ENCODE measurements at places on chromosomes 11 and 22.

- DNase-seq, result no peak
These were observed 833.8 kb downstream of the DLG2 start for GRCh38 chr11:84793318-84793717.

- DNase-seq, result no peak
These were observed 24.6 kb downstream of the ATG16L2 start for GRCh38 chr11:72838691-72839305.

GRCh38 chr22:24703101-24703500 is 71.4 kb downstream of the PIWIL3 start:
- DNase-seq, result peak; percentile 46

DNA sequence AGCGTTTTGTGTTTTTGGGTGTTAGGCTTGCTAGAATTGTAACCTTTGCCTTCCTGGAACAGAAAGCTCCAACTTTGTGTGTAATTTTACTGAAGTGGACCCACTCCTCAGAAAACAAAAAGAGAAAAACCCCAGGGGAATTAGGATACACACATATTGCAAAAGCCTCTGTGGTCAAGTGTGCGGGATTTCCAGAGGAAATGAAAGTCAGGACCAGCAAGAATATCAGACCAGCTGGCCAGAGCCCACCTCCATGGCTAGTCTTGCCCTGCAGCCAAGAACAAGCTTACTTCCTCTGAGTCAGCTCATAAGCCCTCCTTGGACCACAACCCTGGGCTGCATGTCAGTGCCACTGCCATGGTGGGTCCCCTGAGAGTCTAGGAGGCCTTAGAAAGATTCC is 37.0 kb upstream of the FTH1 start:
- DNase-seq, result peak; percentile 34

DNA sequence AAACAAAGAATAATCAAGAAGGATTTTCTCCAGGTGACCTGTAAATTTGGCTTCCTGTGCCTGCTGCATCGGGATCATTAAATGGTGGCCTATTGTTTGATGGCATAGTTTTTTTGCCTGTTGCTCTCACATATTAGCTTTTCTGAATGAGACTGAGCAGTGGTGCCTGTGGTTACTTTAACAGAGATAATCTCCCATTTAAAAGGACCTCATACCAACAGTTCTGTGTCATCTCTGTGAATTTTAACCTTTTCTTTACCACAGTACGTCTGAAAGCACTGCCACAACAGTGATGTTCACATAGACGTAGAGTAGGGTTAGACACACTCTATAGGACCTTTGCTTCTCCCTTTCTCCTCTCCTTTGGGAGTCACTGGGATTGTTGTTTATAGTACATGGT is 22.9 kb upstream of the RCE1 start:
- no peak for DNase-seq
